Non-pigmented ciliary epithelial cell (primary cell): ENCODE measurements at places on chromosomes 12 and 14.

DNA sequence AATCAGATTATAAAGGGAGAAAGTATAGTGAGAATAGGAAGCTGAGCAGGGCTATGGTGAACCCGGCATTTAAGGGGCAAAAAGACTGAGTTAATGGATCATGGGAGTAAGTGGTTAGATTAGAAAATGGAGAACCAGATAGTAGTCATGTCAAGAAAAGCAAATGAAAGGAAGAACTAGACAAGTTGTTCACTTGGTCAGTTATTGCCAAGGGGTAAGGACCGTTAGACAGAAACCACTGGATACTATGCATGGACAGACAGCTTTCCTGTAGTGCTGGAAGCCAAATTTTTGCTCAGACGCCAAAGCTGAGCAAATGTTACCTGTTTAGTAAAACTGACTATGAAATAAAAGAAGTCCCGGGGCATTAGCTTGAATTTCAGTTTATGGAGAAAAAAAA is 3.8 kb downstream of the LIMA1 start:
- DNase-seq: no peak

GRCh38 chr12:6763380-6763779 is 2.8 kb upstream of the PTMS start:
- no peak for DNase-seq

GRCh38 chr12:109983432-109984142 is 12.6 kb downstream of the GIT2 start:
- no peak for DNase-seq

DNA sequence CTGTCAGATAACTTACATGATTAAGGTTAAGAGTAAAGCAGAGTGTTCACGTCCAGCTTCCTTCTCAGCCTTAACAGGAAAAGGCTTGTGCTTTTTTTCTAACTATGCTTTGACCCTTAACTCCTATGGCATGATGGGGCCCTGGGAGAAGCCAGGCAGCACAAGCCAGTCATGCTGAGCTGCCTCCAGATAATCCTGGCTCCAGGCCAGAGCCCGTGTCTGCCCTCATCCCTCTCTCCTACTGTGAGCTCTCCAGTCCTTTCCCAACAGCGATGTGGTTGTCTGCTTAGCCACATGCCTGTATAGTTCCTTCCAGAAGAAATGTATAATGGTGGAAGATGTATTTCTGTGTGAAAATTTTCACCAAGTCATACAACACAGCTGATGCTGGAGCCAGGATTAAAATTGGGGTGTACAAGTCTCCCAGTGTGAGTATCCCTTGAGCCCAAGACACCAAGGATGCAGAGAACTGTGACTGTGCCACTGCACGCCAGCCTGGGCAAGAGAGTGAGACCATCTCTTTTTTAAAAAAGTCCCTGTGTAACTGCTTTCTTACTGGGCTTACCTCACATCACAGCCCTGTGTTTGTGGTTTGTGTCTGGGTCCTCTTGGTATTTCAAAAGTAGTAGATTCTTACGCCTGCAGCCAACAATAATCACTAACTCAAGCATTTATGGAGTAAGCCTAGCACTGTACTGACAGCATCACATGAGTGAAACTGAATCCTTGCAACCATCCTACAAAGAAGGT is 7.9 kb upstream of the ITFG2 start:
- DNase-seq: no peak

DNA sequence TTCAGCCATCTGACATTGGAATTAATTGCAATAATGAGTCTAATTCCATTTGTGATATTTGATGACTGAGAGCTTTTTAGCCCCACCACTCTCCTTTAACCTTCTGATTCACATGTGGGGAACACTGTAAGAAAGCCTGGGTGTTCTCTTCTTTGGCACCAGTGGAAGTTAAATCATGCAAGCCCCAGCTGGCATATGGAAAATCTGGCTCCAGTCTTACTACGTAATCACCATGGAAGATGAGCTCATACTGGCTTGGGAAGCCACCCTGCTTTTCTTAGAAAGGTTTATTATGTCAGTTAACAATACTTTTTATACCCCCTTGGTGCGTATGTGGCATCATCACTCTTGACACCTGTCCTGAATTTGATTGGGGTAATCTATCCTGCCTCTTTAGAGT is 479.3 kb downstream of the SLC16A7 start:
- no peak for DNase-seq

- no peak for DNase-seq
Measured at GRCh38 chr12:6569312-6569711, 1.2 kb upstream of the NOP2 start.

DNA sequence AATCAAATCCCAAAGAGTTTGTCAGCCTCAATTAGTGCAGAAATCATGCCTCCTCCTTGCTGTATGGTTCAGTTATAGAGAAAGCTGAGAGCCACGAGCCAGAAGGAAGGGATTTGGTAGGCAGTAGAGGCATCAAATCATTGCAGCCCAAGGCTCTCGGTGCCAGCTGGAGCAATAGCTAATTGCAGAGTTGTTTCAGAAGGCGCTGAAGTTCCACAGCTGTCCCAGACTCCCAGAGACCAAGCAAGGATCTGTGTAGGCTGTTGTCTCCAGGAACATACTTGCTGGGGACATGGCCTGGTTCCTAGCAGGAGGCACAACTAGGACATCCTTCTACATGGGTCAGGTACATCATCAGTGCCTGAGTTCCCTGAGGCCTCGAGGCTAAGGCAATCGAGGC is 80.4 kb upstream of the WSCD2 start:
- DNase-seq: no peak

GRCh38 chr14:52073251-52073650 is 4.4 kb upstream of the NID2 start:
- DNase-seq: no peak

- DNase-seq: no peak
Measured at GRCh38 chr12:105409279-105409678, 78.8 kb downstream of the C12orf75 start.

GRCh38 chr14:100911665-100912316 is 8.3 kb upstream of the RTL1 start:
- no peak for DNase-seq

- DNase-seq: no peak
Measured at GRCh38 chr12:6378709-6379472, 3.5 kb upstream of the SCNN1A start.

DNA sequence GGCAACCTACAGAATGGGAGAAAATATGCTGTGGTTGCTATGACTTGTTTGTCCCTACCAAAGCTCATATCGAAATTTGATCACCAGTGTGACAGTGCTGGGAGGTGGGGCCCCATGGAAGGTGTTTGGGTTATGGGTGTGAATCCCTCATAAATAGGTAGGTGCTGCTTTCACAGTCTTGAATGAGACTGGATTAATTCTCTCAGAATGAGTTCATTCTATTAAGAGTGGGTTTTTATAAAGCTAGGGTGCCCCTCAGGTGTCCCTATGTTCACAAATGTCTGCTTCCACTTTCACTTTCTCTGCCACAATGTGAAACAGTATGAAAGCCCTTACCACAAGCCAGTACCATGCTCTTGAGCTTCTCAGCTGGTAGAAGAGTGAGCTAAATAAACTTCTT is 133.5 kb downstream of the CPNE8 start:
- no peak for DNase-seq

DNA sequence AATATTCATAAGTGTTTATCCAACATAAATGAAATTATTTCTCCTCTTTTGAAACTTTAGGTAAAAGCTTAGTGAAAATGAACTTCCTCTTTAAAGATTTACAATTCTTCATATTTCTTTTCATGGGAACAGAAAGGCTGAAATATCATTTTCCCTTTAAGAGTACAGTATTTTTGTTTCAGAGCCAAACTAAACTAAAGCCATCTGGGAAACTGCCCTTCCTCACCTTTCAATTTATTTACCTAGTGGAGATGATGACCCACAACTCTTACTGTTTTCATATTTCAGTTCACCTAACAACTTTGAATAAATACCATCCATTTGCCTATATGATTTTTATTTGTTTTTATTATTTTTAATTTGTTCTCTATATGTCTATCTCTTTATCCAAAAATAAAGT is 105.4 kb downstream of the ALX1 start:
- no peak for DNase-seq

DNA sequence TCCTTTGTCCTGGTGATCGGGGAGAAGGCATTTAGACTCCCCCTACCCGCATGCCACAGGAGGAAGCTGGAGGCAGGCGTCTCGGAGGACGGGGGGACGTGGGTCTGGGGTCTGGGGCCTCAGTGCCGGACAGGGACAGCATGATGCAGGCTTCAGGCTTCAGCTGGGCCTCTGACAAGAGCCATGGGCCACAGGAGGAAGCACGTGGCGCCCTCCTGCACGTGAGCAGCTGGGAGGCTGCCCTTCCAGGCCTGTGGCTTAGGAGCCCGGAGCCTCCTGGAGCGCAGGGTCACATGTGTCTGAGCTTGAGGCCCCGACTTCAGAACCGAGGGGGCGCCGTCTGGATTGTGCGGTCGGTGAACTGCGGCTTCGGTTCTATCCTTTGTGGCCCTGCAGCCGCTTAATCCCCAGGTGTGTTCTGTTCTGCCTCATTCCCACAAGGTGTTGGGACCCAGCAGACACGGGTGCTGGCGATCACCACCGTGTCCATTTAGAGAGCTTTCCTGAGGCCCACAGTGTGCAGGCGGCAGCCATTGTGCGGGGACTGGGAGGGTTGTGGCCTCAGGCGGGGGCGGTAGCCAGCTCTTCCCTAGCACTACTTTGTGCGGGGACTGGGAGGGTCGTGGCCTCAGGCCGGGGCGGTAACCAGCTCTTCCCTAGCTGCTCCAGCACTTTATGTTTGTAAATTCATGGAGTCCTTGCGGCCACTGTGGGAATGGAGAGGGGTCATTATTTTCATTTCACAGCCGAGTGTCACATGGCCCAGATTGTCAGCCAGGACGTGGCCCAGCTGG is 150.2 kb downstream of the ADGRD1 start:
- no peak for DNase-seq

DNA sequence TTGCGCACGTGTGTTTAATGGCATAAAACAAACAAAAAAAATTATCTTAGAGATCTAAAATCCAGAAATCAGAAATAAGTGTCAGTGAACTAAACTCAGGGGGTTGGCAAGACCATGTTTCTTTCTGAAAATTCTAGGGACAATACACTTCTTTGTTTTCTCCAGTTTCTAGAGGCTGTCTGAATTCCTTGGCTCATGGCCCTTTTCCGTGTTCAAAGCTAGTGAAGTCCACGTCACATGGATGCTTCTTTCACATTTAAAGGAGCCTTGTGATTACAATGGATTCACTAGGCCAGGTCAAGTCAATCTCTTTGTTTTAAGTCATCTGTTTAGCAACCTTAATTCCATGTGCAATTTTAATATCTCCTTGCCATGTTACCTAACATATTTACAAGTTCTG is 22.4 kb downstream of the SLCO1B3 start:
- DNase-seq: no peak

GRCh38 chr14:63563370-63564026 is 20.3 kb upstream of the PPP2R5E start:
- no peak for DNase-seq

DNA sequence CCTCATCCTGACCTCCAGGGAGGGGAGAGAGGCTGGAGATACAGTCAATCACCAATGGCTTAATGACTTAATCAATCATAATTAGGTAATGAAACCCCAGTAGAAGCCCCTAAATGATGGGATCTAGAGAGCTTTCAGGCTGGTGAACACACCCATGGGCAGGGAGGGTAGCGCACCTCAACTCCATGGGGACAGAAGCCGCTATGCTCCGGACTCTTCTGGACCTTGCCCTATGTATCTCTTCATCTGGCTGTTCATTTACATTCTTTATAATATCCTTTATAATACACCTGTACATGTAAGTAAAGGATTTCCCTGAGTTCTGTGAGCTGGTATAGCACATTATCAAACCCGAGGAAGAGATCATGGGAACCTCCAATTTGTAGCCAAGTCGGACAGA is 205.9 kb downstream of the STXBP6 start:
- DNase-seq: no peak

- DNase-seq: no peak
Measured at GRCh38 chr12:99959549-99960170, 25.1 kb downstream of the ANKS1B start.

- DNase-seq: no peak
Measured at GRCh38 chr12:18683327-18684013, 54.3 kb downstream of the PLCZ1 start.

DNA sequence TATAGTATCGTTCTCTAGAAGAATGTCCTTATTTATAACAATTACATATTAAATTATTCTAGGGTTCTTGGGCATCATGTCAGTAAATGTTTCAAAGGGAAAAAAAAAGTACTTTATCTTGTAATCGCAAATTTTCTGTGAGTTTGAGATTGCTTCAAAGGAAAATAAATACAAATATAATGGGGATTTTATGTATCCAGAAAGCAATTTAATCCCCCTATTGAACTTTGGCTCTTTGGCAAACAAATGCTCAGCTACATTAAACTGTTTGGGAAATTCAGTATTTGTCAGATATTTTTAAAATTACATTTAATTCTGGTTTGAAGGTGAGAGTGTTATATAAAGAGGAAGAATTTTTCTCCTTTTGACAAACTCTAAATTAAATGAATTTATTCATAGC is 8.0 kb downstream of the ACSS3 start:
- no peak for DNase-seq

- DNase-seq: no peak
Measured at GRCh38 chr12:31000751-31001150, 72.9 kb upstream of the DDX11 start.

GRCh38 chr14:82431031-82431430 is 897.4 kb upstream of the SEL1L start:
- no peak for DNase-seq

DNA sequence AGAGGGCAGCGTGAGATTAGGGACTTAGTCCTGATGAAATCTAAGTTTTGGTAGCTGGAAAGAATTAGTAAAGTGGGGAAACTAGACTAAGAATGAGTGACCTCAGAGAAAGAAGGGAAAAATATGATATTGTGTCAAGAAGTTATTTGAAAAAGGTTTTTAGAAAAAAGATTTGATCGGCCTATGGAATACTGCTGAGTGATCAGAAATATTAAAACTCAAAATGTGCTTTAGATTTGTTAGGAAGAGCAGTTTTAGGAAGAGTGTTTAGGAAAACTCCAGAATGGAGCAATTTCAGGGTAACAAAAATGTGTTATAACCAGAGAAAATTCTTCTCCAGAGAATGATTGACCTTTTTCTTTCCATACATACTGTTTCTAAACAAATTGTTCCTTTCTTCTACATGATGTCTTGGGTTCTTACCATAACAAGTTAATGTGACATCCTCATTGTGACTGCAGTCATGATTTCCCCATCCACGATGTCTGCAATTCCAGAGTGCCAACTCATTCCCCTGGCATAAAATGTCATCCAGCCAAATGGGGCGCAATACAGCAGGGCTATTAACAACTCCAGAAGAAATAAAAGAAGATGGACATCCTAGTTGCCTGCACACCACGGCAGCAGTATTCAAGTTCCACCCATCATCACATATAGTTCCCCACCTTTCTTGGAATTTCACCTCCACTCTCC is 11.8 kb downstream of the CD163L1 start:
- no peak for DNase-seq

GRCh38 chr12:110688446-110689280 is at the start of gene HVCN1:
HVCN1 (minus strand) TSS chr12:110689115; CDS start chr12:110683245, 5,870 bp downstream.
- DNase-seq: no peak
